Stimulated activated CD4-positive, alpha-beta T cell treated with anti-CD3 and anti-CD28 coated beads, Interleukin-1b, Interleukin-23, amount 100 ng/mL, for 48 hours (primary cell): ENCODE measurements at places on chromosomes 11 and 22.

DNA sequence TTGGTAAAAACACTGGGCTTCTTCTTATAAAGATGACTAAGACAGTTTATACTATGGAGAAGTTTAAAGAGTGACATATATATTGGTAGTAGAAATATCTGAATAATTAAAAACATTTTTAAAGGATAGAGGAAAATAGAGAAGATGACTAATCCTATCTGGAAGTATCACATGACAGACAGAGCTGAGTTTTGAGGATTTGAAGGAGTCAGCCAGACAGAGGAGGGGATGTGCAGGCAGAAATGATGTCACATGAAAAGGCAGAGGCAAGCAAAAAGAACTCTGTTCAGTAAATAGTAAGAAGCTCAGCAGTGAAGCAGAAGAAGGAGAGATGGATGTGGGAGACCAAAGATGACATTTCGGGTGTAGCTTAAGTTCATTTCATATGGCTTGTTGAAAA is 1.6 kb downstream of the OR10A2 start:
- no peak for DNase-seq

DNA sequence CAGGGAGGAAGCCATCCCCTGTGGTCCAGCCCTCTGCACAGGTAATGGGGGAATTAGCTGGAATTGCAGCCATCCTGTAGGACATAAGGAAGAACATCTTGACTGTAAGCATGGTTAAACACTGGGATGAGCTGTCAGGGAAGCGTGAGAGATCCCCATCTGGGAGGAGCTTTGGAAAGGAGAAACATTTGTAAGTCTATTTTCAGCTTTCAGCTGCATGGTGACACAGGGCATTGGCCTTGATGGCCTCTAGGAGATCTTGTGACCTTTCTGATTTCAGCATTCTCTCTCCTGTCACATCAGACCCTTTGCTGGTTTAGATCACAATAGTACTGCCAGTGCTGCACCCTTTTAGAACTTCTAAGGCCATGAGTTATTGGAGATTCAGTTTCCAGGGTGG is 47.1 kb downstream of the BCR start:
- DNase-seq: no peak

DNA sequence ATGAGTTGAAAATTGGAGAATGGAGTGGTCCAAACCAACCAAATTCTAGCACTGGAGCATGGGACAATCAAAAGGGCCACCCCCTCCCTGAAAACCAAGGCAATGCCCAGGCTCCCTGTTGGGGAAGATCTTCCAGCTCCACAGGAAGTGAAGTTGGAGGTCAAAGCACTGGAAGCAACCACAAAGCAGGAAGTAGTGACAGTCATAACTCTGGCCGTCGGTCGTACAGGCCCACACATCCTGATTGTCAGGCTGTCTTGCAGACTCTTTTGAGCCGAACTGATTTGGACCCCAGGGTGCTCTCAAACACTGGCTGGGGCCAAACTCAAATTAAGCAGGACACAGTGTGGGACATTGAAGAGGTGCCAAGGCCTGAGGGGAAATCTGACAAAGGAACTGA is 80.5 kb upstream of the ADSL start:
- no peak for DNase-seq

- peak; percentile 73 for DNase-seq
Measured at GRCh38 chr22:46791201-46791731, 28.8 kb downstream of the TBC1D22A start.

- DNase-seq: no peak
Measured at GRCh38 chr11:111598148-111598547, 4.1 kb upstream of the SIK2 start.

GRCh38 chr11:37411289-37411688 is 813.3 kb upstream of the RAG2 start:
- no peak for DNase-seq

DNA sequence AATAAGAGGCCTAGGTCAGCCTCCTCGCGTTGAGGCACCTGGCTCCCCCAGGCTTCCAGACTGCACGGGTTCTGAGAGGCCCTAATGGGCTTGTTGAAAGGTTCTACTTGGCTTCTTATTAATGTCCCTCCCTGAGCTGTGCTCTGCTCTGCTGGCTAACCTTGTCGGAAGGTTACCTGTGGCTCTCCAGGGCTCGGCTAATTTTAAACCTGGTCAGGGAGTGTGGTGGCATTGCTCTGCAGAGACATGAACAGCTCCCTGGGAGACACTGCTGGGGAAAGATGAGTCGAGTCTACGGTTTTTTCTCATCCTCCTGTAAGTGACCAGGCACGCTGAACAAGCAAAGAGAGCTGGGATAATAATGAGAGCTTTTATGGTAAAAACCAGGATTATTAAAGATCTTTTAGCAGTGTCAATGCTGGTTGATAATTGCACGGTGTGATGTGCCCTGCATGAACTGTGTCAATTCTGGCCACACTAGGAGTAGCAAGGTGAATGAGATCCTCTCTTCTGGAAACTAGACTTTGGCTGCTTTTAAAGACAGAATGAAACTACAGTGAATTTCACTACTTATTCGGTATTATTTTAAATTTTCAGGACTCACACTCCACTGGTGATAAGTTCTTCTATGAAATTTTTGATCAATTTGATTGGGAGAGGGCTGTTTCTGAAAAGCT is 70.7 kb downstream of the TEAD1 start:
- DNase-seq: no peak

- no peak for DNase-seq
Measured at GRCh38 chr11:16239141-16240105, 116.9 kb downstream of the SOX6 start.

GRCh38 chr11:8199676-8200075 is 30.9 kb upstream of the RIC3 start:
- no peak for DNase-seq

DNA sequence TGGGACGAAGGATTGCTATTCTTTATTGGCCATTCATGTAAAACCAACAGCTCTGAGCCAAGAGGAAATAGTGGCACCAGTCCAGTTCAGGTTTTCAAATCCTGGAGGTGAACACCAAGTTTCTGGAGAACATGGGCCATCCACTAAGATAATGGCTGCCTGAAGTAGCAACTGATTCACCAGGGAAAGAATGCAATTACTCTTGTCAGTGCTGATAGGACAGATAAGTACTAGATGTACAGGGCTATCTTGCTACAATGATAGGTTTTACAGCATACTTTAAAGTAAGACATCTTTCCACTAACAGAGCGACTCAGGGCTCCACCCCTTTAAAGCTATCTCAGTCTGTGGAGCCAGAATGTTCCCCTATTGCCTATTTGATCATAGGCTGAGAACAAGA is 36.8 kb upstream of the APOA1 start:
- DNase-seq: no peak

- DNase-seq: no peak
Measured at GRCh38 chr11:19193916-19194315, 7.9 kb downstream of the CSRP3 start.

DNA sequence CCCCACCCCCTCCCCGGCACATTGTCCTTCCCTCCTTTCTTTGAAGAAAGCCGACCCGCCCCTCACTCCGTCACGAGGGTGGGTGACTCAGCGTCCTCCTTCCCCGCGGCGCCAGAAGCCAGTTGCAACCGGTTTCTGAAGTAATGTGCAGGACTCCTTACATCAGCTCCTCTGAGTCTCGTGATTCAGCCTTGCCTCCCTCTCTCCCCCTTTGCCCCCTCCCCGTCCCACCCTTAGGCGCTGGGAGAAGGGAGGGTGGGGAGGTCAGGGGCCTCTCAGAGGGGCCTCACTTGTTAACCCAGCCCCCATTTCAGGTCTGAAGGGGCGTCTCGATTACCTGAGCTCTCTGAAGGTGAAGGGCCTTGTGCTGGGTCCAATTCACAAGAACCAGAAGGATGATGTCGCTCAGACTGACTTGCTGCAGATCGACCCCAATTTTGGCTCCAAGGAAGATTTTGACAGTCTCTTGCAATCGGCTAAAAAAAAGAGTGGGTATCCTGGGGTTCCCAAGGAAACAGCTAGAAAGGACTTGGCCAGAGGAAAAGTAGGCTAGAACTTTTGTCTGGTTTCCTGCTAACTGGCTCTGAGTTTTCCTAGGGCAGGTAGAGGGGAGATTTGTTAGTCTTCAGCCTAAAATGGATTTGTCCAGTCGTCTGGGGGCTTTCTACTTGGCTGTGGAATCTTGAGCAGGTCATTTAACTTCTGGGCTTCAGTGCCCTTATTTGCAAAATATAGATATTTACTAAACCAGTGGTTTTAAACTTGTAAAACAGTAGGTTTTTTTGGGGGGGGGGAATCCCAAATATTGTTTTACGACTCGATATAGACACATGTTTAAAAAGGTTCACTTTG is 1.1 kb downstream of the SLC3A2 start:
- DNase-seq: peak; percentile 97

DNA sequence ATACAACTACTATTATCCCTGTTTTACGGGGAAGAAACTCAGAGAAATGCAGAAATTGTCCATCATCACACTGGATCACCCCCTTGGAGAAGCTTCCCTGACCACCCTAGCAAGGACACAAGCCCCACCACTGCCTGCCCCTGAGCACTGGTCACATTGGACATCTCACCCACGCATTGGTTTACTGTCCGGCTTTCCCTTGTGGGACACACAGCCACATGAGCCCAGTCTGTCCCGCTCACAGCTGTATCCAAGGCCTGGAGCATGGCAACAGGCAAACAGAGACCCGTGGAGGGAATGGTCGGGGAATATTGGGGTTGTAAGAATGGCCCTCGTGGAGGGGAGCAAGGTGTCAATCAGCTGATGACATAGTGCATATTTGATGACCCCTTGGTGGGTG is 42.7 kb upstream of the FGF3 start:
- no peak for DNase-seq

GRCh38 chr11:59272771-59273372 is 60.1 kb upstream of the MPEG1 start:
- no peak for DNase-seq

- DNase-seq: no peak
Measured at GRCh38 chr11:45078236-45079074, 68.0 kb upstream of the PRDM11 start.

DNA sequence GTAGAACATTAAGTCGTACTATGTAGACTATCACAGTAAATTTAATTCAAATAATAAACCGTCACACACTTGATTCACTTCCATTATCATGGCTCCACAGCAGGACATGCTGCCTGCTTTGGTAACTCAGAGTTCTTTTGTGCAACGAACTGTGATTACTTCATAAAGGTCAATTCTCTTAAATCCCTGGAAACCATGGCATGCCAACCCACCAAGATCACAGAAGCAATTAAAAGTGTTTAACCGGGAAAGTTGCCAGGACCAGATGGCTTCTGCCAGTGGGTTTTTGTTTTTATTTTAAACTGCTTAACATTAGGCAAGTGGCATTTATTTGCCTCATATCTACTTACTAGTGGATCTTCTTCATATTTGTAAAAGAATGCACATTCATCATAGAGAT is 1162.1 kb downstream of the DLG2 start:
- no peak for DNase-seq
